GM12891 (cell line): ENCODE measurements at places on chromosomes 11 and 22.

DNA sequence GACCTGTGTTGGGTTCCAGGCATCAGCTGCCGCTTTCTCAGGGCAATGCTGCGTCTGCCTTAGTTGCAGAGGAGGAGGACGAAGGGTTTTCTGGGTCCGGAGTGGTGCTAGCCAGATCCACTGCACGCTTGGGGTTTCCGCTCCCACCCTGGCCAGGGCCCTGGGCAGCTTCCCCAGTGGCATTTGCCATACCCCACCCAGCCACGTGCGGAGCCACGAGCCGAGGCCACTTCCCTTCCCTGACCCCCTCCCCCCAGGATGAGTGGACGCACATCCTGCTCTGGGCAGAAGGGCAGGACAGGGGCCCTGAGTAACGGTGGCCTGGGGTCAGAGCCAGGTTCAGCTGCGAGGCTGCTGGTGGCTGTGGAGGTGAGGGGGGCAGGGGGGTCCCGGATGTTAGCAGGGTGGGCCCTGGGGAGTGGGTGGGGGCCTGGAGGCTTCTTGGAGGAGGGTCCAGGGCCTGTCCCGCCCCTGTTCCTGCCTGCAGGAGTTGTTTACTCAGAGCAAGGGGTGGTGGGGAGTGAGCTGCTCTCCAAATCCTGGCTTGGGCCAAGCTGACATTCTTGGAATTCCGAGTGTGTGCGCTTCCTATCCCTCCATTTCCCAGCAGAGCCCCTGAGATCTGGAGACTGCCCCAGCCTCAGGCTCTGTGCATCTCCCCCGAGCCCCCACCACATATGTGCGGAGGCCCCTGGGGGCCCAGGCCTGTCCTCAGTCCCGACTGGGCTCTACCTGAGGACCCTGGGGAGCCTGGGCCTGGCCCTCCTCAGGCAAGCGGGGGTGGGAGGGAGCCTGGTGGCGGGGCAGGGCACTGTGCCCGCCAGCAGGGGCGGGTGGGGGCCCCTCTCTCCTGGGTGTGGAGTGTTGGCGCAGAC lies 1.4 kb downstream of the TSPAN4 start:
- DNase-seq = no peak

DNA sequence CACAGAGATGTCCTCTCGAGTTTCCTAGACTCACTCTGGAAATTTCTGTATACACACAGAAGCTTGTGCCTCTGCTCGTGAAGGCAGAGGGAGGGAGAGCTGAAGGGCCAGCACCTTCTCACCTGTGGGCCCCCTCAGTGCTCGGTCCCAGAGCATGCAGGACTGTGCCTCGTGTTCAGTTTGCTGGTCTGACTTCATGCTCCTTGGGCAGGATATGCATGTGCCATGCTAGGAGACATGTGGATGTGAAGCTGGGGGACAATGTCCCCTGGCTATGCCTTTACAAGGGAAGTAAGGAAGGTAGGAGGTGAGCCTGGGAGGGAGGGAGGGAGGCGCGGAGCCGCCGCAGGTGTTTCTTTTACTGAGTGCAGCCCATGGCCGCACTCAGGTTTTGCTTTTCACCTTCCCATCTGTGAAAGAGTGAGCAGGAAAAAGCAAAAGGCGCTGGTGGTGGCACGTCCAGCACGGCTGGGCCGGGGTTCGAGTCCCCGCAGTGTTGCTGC lies 22.6 kb downstream of the NEAT1 start:
- DNase-seq = no peak

DNA sequence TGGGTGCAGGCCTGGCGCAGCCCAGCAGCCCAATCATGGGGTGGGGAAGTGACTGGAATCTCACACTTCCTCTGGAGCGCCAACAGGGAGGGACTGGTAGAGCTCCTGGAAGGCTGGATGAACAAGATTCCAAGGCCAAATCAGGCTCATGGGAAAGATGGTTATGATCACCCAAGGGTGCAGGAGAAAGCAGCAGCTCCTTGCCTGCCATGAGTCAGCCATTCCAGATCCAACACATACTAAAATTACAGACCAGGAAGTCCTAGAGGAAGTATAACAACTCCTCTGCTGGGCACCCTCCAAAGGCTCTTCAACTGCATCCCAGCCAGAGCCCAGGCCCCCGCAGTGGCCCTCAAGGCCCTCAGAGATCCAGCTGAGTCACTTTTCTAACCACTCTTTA lies 427.3 kb downstream of the TENM4 start:
- no peak for DNase-seq

DNA sequence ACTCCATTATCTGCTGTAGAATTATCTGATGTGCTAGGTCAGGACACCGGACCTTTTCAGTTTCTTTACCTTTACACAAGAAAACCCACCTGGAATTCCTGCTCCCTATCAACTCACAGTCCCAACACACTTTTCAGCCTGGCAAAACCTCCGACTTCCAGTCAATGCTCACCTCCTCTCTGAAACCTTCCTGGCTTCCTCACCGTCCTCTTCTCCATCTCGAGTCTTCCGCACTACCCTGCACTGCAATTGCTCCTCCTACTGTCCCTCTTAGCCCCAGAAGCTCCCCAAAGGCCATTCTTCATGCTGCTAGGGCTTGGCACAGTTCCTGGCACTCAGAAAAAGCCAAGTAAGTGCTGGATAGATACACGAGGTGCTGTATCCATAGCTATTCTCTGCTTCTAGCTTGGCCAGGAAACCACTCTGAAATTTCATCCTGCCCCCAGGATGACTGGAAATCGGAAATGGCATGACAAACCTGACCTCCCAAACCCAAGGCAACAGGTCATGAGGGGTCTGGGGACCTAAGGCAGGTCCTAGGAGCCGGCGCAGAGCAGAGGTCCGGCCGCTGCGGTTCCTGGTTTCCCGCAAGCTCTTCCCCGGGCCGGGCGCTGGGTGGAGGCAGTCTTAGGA lies 702 bp downstream of the SYN3 start:
- DNase-seq = no peak

DNA sequence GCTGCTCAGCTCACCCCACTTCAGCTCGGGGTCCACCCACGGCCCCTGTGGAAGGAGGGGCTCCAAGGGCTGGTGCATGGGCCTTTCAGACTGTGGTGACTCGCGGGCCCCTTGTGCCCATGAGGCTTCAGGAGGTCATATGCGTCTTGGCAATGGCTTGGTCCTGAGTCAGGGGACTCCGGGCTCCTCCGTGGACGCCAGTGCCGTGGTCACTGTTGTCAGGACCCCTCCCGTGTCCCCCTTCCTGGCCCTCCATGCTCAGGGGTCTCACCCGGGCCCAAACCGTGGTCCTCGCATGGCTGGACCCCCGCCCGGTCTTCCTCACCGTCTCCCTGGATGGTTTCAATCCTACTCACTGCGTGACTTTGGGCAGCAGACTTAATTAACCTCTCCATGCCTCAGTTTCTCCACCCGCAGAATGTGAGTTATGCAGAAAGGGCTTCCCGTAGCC lies 436.4 kb downstream of the TBC1D22A start:
- no peak for DNase-seq

- DNase-seq = no peak
Measured at GRCh38 chr11:132336781-132337535, 966.5 kb downstream of the NTM start.

DNA sequence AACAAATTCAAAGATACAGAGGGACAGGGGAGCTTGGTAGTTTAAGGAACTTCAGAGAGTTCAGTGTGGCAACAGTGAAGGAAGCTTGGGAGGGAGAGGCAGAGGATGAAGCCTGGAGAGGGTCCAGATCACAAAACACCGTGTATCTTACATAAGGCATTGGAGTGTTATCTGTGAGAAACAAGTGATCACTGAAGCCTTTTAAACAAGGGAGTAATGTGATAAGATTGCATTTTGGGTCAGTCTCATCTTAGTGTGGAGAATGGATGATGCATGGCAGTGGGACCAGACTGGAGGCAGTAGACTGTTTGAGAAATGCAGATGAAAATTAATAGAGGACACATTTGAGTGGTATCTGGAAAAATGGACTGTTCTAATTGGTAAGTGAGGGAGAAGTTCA lies 79.4 kb downstream of the EXT2 start:
- DNase-seq = no peak

DNA sequence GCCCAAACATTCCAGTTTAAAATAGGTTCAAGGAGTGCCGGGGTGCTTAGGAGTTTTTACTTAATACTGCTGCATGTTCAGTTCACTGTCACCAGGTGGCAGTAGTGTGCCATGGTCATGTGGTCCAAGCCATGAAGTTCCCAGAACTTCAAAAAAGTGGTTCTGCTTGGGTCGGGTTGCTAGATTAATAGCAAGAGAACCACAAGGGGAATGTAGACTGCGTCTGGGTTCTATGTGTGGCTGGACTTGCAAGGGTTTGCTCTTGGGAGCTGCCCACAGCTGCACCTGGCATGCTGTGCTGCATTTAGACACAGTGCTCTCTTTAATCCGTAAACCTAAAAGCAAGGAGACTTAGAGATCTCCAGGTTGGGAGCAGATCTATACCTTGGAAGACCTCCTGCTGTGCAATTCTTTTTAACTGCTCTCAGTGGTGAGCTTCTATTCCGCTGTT lies 6.5 kb upstream of the SPON1 start:
- DNase-seq = no peak

- DNase-seq = no peak
Measured at GRCh38 chr11:32391956-32392553, 43.3 kb downstream of the WT1 start.

- no peak for DNase-seq
Measured at GRCh38 chr11:10208131-10208575, 85.9 kb downstream of the SBF2 start.

DNA sequence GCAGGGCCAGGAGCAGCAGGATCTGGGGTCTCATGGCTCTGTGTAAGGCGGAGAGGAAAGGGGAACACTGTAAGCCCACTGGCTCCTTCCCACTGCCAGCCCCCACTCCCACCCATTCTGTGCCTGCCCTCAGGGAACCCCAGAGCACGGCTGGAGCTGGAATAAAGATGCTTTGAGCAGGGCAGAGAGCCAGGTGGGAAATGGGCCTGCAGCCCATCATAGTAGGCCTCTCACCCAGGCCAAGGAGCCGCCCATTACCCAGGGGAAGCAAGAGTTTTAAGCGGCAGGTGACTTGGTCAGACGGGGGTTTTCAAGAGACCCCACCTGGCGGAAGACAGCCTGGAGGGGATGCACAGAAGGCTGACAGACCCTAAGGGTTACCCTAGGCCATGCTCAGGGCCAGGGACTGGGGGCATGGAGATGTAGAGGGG lies 4.6 kb downstream of the LRRC32 start:
- no peak for DNase-seq

GRCh38 chr11:30478923-30479322 lies 107.2 kb downstream of the MPPED2 start:
- DNase-seq = no peak

DNA sequence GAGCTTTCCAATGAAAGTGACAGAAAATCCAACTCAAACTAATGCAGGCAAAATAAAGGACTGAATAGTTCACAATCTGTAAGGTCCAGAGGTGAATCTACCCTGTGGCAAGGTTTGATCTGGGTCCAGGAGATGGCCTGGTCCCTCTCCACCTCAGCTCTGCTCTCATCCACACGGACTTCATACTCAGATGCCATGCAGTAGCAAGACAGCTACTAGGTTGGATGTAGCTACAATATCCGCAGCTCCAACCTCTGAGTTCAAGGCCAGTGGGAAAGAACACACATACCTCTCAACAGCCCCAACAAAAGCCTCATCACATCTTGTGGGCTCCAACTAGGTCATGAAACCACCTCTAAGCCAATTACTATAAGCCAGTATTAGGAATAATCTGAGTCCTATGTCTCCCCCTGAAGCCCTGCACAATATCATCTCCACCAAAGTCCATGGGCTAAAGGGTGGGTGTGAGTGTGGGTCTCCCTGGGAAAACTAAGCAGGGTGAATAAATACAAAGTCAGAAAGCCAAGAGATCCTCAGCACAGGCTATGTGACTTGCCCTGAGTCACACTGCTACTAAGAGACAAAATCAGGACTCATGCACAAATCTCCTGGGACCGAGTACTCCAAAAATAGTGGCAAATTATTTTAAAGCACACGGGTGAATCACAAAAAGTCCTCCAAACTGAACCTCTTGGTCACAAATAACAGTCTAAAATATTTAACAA lies 78.8 kb downstream of the LARGE1 start:
- DNase-seq = no peak

DNA sequence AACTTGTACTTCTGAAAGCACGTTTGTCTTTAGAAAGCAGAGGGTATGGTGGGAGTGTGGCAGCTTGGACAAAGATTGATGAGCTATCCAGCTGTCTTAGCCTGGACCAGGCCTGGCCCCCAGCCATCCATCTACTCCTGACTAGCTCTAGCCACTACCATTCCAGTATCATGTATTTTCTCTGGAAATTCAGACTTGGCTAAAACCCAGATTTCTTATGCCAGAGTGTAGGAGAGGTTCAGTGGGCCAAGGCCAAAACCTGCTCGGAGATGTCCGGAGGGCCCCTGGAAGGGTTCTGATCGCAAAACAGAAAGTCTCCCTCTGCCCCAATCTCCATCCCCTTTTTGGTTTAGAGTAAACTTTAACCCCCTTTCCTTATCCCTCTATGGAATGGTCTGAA lies 24.8 kb upstream of the MTCH2 start:
- no peak for DNase-seq

- DNase-seq = no peak
Measured at GRCh38 chr11:120882175-120882574, 141.7 kb upstream of the TBCEL start.

DNA sequence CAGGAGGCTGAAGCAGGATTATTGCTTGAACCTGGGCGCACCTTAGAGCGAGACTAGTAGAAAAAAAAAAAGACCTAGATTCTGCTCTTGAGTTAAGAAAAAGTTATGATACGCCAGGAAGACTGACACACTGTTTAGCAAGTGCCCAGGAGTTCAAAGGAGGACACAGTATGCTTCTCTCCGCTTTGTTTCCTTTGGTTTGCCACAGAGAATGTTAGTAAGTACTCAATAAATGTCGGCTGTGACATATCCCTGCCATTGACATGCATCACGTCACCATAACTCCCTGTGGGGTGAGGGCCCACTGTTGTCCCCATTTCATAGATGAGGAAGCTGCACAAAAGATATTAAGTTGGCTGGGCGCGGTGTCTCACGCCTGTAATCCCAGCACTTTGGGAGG lies 7.1 kb downstream of the SPTBN2 start:
- no peak for DNase-seq

DNA sequence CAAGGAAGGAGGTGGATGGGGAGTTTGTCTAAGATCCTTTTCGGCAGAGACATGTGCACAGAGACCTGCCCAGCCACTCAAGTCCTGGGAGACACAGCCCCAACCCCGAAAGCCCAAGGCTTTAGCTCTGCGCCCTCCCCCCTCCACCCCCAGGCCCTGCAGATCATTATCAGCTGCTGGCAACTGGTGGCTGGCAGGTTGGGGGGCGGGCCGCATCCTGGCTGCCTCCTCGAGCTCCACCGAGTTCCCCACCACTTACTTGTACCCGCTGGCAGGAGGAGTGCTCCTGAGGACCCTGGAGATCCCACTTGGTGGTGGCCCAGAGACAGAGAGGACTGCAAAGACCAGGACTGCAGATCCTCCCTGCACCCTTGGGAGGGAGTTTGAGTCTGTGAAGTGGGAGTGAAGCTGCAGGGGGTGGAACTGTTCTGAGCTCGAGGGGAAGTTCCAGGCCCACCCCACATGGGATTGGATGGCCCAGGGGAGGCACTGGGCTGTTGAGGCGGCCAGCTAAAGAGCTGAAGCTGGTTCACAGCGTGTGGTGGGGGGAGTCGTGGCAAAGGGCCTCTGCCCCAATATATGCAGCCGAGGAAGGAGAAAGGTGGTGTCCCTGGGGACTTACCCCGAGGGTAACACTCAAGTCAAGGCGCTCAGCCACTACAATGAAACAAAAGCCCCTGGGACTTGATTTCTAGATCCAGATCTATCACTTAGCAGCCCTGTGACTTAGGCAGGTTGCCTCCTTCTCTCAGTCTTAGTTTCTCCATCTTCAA lies 19.9 kb upstream of the CCDC86 start:
- DNase-seq = no peak
